ENCODE measurements at places on chromosomes 11 and 22. TPM values are rescaled to one million over a fixed set of nuclear protein-coding genes. Genes with fewer than 3 reads are reported as not detected.

DNA sequence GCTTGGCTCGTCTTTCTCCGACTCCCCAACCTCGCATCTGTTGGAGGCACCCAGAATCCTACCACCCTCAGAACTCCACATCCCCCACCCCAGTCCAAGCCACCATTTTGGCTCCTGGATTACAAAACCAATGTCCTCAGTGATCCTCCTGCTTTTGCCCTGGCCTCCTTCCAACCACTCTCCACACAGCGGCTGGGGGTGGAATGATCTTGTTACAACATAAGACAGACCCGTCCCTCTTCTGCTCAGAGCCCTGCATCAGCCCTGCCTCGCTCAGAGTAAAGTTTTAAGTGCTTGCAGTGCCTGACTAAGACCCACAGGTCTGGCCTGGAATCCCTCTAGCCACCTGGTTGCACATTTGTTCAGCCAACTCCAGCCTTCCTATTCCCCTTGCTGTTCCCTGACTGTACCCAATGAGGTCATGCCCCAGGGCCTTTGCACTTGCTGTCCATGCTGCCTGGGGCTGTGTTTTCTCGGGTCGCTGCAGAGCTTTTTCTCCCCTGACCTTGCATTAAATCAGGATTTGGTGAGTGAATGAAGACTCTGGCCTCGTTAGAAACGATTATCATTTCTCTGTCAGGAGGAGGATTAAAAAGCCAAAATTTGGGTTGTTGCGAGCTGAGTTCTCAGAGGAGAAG lies 67.3 kb downstream of the IGF2 start:
- no peak for DNase-seq

DNA sequence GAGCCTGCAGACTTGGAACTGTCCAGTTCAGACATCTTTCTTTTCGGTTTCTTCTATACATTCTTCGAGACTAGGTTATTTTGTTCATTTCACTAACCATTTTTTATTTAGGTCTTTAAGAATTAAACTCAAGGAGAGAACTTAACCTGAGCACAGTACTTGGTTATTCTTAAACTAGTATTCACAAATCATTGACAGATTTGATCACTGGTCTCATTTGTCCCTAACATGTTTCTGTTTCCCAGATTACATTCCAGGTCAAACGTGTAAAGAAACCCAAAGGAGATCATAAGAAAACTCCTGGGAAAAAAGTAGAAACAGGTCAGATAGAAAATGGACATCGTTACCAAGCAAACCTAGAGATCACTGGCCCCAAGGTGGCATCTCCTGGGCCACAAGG lies 85.1 kb downstream of the TTC17 start:
- DNase-seq = no peak

Gene ZBTB16
- not detected for total RNA-seq

DNA sequence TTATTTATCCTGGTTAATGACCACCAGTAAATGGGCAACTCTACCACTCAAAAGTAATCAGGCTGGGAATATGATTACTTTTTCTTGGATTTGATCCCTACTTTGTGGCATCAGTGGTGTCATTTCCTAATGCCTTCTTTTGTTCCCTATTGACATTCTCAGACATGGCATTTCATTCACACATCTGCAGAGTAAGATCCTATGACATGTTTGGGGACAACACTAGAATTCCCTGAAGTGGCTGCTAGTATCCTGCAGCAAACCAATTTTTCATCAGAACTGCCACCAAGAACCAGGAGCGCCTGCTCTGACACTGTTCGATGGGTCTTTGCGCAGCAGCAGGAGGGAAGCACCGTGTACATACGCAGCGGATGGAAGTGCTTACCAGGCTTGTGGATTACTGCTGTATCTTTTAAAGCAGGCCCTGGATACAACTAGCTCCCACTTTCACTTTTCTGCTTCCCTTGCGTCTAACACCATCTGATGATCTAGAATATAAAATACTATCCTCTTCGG lies 97.7 kb downstream of the LARGE2 start:
- DNase-seq = no peak

DNA sequence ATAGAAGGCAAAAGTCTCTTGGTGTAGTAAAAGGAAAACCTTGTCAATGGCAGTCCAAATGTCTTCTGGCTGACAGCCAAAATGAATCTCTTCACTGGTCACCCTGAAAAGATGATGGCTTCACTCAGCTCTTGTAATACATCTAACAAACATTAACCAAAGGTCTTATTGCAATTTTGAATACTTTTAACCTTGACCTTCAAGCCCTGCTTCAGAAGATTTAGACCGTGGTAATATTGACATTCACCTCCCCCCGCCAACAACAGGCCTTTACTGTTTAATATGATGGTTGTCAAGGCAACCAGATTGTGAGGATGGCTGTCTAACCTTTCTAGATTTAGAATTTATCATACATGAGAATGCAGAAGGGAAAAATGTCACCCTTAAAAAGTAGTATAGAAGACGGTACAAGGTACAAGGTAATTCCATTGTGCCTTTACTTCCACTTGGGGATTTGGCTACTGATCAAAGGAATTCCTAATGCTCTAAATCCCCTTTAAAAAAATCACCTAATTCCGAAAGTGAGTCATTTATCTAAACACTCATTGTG lies 342.3 kb downstream of the LARGE1 start:
- no peak for DNase-seq

GRCh38 chr11:133896028-133896427 lies 50.7 kb upstream of the SPATA19 start:
- DNase-seq = no peak

- DNase-seq = no peak
These were observed 206.6 kb downstream of the GRIK4 start for GRCh38 chr11:120718171-120718570.

DNA sequence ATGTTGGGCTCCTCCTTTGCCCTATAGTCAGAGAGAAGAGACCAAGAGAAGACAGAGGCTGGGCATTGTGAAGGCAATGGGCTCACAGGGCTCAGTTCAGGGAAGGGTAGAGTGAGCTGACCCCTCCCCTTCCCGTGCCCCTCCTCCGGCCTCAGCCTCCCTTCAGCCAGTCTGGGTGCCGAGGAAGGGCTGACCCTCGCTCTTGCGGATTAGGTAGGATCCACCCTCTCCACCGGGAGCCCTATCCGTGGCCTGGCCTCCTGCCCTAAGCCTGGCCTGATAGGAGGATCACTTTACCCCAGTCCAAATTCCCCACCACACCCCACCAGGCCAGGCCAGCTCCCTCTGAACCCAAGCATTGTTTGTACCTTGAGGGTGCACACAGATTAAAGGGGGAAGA lies 1.8 kb upstream of the PPP1R14B start:
- no peak for DNase-seq

- no peak for DNase-seq
These were observed 11.8 kb upstream of the IGLL1 start for GRCh38 chr22:23591846-23592245.

GRCh38 chr11:107769189-107769588 lies 57.3 kb upstream of the SLN start:
- DNase-seq = no peak

DNA sequence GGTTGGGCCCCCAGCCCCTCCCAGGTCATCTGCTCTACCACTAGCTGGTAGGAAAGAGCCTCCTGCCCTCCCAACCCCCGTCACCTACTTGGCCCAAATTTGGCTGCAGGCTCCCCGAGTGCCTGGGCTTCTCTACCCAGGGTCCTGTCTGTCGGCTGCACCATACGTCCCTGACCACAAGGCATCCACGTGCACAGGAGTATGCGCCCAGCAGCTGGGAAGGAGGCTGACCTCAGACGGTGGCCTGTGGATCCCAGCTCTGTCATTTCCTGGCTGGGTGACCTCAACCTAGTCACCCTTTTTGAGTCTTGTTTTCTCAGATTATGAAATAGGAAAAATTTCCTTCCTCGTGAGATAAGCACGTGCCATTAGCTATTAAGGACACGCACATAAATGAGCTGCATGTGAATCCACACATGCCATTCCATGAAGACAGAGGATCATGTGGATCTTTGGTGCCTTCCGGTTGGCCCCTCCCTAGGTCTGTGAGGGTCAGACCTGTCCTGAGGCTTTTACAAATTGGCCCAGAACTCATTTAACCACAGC lies 13.7 kb downstream of the CYB561A3 start:
- DNase-seq = no peak

Gene ANO3
- 0.47 TPM for total RNA-seq

GRCh38 chr11:118087931-118088330 lies 1.2 kb upstream of the SMIM35 start:
- no peak for DNase-seq

- no peak for DNase-seq
These were observed 4.6 kb downstream of the GATD1 start for GRCh38 chr11:772429-773390.

Gene TIMM10B
- total RNA-seq = 21.9 TPM

GRCh38 chr11:31877863-31878262 lies 66.7 kb upstream of the PAX6 start:
- no peak for DNase-seq

DNA sequence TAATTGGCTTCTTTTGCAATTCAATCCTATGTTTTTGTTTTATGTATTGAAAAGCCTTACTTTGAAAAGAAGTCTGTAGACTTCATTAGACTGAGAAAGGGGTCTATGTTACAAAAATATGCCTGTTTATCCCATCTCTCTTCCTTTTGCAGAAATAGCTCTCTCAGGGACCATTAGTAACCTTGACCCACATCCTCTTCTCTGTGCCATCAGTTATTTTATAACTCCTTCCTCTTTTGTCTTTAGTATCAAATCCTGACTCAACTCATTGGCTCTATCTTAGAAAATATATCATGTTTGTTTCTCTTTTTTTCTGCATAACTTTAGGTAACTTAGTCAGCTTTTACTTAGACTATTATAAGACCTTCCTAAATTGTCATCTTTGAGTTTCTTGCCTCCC lies 20.3 kb downstream of the ZC3H12C start:
- DNase-seq = no peak

Gene PEX26
- 17.8 TPM for total RNA-seq
